ENCODE measurements at places on chromosomes 2 and 18. TPM values are rescaled to one million over a fixed set of nuclear protein-coding genes. Genes with fewer than 3 reads are reported as not detected.

Gene INPP1
- total RNA-seq = 31.1 TPM

Gene NEU4
- total RNA-seq = 2.9 TPM

Gene GAREM1
- total RNA-seq = 13.4 TPM

DNA sequence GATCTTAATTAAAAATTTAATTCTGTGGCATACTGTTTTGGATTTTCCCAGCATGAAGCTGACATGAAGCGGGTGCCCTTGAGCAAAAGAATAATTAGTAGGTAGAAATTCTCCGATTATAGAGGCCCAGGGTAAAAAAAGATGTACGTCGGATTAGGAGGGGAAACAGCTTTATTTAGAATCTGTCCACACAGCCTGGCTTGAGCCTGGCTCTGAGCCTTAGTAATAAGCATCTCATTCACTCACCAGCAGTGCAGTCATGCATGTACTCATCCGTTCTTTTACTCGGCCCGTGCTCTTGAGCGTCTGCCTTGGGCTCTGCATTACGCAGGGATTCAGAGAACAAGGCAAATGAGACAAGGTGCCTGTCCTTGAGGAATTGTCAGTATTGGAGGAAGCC lies 219.3 kb downstream of the AGAP1 start:
- H3K4me3 ChIP-seq = no peak overlapping the region
- H3K27ac ChIP-seq = no peak overlapping the region
- no peaks in the 10 kb centered on the region for H3K27me3 ChIP-seq
- no peak for DNase-seq

GRCh38 chr18:62555135-62555534 lies 32.3 kb downstream of the ZCCHC2 start:
- H3K4me1 ChIP-seq = no peaks in the 10 kb centered on the region
- H3K36me3 ChIP-seq = peaks cover 45% of the 10 kb centered on the region
- no peak overlapping the region for H3K4me3 ChIP-seq
- DNase-seq = no peak
- H3K27ac ChIP-seq = no peak overlapping the region

DNA sequence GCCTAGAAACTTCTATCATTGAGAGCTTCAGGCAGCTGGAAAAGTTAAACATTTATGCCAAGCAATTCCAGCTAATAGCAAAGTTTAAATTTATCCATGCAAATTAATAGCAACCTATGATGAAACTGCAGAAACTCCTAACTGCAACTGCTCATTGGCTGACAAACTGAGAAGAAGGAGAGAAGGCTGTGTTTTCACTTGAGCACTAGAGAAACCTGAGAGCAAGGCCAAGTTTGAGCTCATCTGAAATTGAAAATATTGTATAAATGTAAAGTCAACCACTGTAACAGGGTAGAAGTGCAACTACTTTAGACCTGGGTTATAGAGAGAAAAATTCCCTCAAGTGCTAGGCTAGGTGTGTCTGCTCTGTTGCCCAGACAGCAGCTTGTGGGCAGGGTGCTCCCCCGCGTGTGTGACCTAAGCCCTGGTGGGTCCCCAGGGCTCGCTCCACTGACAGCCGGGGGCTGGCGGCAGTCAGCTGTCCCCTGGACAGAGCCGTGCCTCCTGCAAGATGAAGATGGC lies 50.2 kb downstream of the CABYR start:
- no peaks in the 10 kb centered on the region for H3K36me3 ChIP-seq
- DNase-seq = no peak
- no peaks in the 10 kb centered on the region for H3K27me3 ChIP-seq

GRCh38 chr2:169478339-169478738 lies 955 bp upstream of the BBS5 start:
- peaks cover 4% of the 10 kb centered on the region for H3K36me3 ChIP-seq
- H3K4me3 ChIP-seq = no peak overlapping the region
- H3K4me1 ChIP-seq = peaks cover 8% of the 10 kb centered on the region
- no peak overlapping the region for H3K27ac ChIP-seq

- H3K4me3 ChIP-seq = no peak overlapping the region
- no peaks in the 10 kb centered on the region for H3K4me1 ChIP-seq
- no peak for DNase-seq
- H3K27me3 ChIP-seq = no peaks in the 10 kb centered on the region
- H3K36me3 ChIP-seq = no peaks in the 10 kb centered on the region
These were observed 18.1 kb downstream of the NDC80 start for GRCh38 chr18:2589345-2590068.

GRCh38 chr2:177165721-177166711 lies 46.6 kb upstream of the HNRNPA3 start:
- no peaks in the 10 kb centered on the region for H3K36me3 ChIP-seq
- H3K4me1 ChIP-seq = peaks cover 19% of the 10 kb centered on the region
- no peaks in the 10 kb centered on the region for H3K27me3 ChIP-seq
- H3K27ac ChIP-seq = peak overlapping the region; percentile 75
- no peak overlapping the region for H3K4me3 ChIP-seq
- no peak for DNase-seq

- no peaks in the 10 kb centered on the region for H3K27me3 ChIP-seq
- no peak overlapping the region for H3K27ac ChIP-seq
- no peak overlapping the region for H3K4me3 ChIP-seq
These were observed 126.6 kb upstream of the PDE1A start for GRCh38 chr2:182553483-182553882.

GRCh38 chr2:235406430-235406829 lies 87.4 kb upstream of the AGAP1 start:
- H3K27ac ChIP-seq = no peak overlapping the region
- H3K27me3 ChIP-seq = no peaks in the 10 kb centered on the region
- peak; percentile 55 for DNase-seq
- H3K36me3 ChIP-seq = no peaks in the 10 kb centered on the region

DNA sequence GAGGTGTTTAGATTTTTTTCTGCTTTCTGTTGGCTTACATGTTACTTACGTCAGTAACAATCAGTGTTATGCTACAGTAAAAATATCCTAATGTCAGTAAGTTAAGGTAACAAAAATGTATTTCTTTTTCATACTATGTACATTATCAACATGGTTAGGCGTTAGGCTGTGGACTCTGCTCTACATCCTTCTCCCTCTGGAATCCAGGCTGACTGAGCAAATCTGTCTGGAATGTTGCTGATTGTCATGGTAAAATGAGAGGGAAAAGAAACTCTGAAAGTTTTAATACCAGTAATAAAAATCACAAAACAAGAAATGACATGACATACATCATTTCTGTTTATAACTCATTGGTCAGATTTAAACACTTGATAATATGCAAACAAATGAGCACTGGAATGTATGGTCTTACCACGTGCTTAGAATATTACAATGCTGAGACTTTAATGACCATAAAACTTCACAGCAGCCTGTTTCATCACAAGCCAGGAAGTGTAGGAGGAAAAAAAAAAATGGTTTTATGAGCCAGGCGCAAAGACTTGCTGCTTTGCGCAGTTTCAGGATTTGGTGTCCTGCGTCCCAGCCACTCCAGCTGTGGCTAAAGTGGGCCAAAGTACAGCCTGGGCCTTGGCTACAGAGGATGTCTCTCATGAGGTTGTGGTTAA lies 252.4 kb downstream of the FSIP2 start:
- no peaks in the 10 kb centered on the region for H3K4me1 ChIP-seq
- no peaks in the 10 kb centered on the region for H3K36me3 ChIP-seq
- H3K4me3 ChIP-seq = no peak overlapping the region
- H3K27me3 ChIP-seq = no peaks in the 10 kb centered on the region

DNA sequence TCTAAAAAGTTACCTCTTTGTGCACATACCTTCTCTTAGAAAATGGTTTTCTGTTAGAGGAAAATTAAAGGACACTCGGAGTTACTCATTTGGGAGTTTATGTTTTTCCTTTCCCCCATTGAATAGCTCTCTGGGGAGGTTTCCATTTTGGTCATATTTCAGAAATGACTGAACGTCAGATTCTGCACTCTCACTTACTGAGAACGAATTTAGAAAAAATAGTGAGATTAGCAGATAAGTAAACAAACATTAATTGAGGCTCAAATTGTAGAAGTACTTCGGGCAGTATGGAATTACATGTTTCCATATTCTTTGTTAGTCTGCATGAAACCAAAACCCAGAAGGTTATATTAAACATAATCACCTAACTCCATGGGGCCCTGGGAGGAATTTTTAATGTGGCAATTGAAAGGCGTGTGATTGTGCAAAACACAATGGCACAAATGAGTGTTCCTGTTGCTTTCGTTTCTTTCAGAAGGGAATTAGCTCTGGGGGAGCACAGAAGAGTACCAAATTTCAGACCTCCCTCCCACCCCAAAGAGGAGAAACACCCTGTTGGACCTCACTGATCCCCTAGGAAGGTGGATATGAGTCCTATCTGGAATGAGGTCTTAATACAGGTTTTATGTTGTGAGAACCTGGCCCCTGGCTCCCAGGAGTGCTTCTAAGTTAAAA lies 212.3 kb downstream of the BCL2 start:
- H3K27me3 ChIP-seq = no peaks in the 10 kb centered on the region
- DNase-seq = no peak
- no peak overlapping the region for H3K27ac ChIP-seq
- H3K36me3 ChIP-seq = no peaks in the 10 kb centered on the region
- peaks cover 5% of the 10 kb centered on the region for H3K4me1 ChIP-seq
- H3K4me3 ChIP-seq = no peak overlapping the region

Data from upper lobe of left lung (tissue), 6 donors.